ENCODE measurements at places on chromosomes 12 and 14. TPM values are rescaled to one million over a fixed set of nuclear protein-coding genes. Genes with fewer than 3 reads are reported as not detected.

DNA sequence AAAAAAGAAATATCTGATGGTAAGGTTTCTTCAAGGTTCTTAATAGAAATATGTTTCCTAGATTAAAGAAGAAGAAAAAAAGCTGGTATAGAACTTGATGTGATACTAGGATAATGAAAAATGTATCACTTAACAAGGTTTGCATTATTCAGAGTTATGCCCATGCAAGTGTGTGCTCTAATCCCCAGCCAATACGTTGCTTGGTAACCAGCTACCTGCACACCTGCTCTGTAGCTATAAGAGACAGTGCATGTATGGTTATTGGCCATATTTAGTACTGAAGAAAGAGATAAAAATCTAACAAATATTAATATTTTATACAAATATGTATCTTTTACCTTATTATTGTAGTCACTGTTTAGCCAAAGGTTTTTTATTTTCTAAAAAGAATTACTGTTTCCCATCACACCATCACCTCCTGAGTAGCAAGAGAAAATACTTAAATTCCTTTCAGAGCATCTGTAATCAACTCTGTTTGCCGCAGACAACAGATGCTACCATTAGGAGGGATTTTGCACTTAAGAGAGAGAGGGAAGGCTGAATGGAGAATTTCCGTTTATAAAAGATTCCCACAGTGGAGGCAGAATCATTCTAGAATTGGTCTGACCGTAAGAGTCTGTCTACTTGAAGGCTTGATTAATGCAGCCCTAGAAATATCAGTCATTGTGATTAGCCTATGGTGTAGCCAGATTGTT is 115.6 kb downstream of the NEDD1 start:
- DNase-seq = no peak

Gene P2RX2
- not detected for total RNA-seq

GRCh38 chr14:37932481-37932880 is 275.2 kb upstream of the SSTR1 start:
- DNase-seq = no peak

DNA sequence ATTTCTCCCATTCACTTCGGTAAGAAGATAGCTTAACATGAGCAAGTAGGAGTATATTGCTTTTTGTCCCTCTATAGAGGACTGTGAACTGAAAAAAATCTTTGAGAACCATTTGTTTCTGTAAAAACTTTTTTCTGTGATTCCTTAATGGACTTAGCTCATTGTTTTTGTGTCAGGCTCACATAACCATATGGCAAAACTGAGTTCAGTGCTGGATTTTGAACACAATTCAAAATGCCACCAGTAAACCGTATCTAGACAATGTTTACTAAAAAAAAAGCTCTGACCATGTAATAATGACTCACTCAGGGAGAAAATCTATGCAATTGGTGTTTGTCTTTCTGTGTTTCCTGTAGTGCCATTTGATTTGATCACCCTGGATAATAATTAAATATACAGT is 5.2 kb downstream of the TRHDE start:
- DNase-seq = no peak

DNA sequence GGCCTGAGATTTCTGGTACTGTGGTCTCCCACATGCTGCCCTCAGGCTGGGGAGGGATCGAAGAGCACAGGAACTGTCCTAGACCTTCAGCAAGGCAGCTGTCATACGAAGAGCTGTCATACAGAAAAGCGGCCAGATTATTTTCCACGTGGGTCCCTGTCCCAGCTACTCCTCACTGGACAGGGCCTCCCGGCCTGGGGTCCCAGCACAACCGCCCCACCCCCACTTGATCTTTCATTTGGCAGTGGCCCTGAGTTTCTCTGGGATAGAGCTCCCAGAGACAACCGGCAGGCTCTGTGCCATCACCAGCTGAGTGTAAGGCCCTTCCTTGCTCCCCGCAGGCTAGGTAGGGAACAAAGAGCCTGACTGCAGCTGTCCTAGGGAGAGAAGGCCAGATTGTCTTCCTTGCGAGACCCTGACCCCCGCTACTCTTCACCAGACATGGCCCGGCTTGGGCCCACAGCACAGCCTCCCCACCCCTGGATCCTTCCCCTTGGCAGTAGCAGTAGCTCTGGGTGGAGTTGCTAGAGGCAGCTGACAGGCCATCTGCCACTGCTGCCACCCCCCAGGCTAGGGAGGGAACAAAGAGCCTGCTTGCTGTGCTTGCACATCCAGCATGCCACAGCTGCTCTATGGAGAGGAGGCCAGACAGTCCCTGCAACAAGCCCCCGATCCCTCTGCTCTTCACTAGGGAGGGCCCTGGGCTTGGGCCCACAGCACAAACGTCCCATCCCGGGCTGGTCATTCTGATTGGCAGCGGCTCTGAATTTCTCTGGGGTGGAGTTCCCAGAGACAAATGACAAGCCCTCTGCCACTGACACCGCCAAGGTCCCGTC is 3.1 kb upstream of the OR4N2 start:
- no peak for DNase-seq

- no peak for DNase-seq
Observed at GRCh38 chr12:117047810-117048584, 51.2 kb downstream of the TESC start.

Data from OCI-LY7 (cell line).